T-helper 17 cell (primary cell): ENCODE measurements at places on chromosomes 4 and X.

GRCh38 chr4:40445671-40446070, 110.5 kb downstream of the CHRNA9 start:
- no peak for DNase-seq

DNA sequence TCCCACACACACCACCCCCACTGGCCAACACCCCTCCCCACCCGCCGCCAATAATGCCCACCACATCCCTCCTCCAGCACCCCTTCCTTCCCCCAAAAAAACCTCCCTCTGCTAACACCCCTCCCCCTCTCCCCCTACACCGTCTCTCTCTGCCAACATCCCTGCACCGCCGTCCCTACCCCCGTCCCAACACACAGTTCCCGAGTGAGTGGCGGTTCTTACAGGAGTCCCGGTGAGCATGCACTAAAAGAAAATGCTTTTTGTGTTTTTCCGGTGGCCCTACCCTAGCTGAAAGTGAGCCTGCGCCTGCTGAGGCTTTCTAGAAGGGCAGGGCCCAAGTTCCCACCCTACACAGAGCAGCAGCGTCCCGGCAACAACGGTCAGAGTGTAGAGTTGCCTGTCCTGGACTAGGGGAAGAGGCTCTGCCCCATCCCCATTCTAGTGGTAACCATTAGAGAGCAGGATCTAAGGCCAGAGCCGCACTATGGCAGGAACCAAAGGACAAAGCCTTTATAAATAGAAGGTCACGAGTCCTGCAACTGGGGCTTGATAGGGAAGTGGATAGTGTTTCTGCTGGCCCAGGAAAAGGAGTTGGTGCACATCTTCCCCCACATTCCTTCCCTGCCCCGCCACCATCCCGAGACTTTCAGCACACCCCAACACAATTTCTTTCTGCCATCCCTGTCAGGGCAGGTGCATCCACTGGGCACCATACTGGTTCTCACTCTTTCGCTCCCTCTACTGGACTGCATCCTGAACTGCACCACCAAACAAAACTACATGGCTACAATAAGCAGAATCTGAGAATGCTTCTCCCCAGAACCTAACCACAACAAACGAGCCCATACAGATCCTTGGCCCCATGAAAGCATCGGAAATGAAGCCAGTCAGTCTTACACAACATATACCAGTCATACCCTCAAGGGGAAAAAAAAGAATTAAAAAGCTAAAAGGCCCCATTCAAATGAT, 78.1 kb upstream of the PAGE3 start:
- DNase-seq, result no peak

DNA sequence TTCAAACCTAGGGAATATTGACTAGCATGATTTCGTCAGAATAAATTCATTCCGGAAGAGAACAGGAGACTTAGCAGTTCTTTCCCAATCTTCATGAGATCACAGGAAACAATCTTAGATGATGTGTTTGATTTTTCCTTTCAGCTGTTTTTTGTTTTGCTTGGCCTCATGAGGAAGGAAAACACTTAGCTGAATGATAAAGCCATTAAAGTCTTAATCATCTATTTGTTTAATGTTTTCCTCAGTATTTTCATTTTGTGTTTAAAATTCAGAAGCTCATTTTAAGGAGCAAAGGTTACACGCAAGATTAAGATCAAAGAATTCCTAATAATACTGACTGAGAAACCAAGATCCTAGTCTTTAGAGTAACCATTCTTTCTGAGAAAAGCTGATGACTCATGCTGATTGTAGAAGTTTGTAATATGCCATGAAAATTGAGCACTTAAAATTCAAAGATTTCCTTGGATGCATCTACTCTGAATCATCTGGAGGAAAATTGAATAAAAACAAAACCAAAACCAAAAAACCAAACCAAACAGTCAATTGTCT, 15.4 kb upstream of the TBC1D19 start:
- no peak for DNase-seq

DNA sequence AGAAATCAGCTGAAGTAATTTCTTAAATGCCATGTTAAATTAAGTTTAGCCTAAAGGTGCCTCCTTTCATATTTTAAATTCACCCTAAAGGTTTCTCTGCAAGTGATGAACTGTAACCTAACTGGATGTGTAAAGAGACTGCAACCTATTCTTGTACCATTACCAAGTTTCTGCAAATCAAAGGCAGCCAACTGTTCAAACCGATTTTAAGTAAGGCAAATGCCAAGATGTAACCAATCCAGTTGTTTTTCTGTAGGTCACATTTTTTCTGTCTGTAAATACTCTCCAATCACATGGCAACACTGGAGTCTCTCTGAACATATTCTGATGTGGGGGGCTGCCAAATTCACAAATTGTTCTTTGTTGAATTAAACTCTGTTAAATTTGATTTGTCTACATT, 42.4 kb upstream of the FGF2 start:
- DNase-seq, result no peak

DNA sequence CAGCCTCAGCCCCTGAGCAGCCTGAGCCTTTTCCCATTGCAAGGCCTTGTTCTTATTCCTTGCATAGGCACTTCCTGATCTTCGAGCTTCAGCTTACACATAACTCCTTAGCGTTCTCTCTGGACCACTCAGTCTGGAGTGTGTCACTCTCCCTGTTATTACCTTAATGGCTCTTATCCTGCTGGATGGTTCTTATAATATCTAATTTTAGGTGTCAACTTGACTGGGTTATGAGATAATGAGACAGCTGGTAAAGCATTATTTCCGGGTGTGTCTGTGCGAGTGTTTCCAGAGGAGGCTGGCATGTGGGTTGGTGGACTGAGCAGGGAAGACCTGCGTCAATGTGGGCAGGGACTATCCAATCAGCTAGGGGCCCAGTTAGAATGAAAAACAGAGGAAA, 75.7 kb downstream of the HAUS3 start:
- DNase-seq, result no peak

DNA sequence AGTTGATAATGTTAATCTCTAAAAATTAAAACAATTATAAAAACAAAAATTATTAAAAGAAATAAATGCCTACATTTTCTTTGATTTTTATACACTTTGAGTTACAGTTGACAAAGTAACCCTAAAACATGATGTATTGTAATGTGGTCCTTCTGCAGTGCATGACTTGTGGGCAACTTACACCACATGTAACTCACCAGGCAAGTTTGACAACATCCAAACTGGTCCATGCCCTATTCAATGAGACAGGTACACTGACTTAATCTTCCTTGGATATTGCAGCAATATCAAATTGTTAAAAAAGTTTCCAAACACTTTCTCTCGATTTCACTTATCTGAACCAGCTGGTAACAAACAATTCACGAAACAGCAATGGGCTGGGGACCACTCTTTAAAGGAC, 81.5 kb downstream of the FTHL17 start:
- DNase-seq, result no peak

GRCh38 chr4:921830-922331, 10.2 kb downstream of the GAK start:
- DNase-seq, result no peak

DNA sequence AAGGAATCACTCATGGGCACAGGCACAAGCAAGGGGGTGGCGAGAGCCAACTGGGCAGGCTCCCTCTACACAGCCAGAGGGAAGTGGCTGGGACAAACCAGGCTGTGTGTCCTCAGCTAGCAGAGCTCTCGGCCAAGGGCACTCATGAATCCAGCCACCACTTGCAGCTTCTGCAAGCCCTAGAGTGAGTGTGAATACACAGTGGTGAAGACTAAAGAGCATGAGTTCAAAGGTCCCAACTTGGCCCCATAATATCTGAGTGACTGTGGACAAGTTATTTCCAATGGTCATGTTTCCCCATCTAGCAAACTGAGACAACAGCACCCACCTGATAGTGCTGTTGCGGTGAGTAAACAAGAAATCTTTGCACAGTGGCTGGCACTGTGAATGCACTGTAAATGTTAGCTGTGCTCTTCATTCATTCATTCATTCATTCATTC, 51.7 kb downstream of the ADGRG2 start:
- DNase-seq, result no peak

- DNase-seq, result no peak
Observed at GRCh38 chrX:18721683-18722499, 14.4 kb downstream of the PPEF1 start.

- DNase-seq, result no peak
Observed at GRCh38 chrX:2696698-2697215, 5.7 kb downstream of the CD99 start.

DNA sequence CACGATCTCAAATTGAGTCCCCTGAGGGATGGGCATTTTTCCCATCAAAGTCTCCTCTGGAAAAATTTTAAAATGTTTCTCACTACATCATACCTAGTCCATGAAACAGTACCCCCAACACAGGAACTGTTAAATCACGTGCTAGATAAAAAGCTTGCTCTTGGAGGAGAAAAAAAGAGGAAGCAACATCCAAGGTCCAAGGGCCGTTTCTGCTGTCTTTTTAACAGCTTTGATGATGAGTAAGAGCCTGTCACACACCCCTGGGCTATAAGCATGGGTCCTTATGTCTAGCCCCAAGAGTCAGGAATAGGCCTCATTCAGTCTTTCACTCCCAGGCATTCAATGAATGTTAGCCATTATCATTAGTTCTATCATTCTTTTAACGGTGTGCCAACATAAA, 128.9 kb downstream of the SH3KBP1 start:
- no peak for DNase-seq

- no peak for DNase-seq
Observed at GRCh38 chr4:41622787-41623186, 84.8 kb downstream of the LIMCH1 start.

- DNase-seq, result no peak
Observed at GRCh38 chrX:149837639-149838038, 43.3 kb upstream of the MAGEA8 start.

- no peak for DNase-seq
Observed at GRCh38 chr4:107977966-107978705, 11.6 kb upstream of the HADH start.

- no peak for DNase-seq
Observed at GRCh38 chrX:77160301-77160700, 286.9 kb upstream of the FGF16 start.

GRCh38 chrX:54452920-54453319, 12.7 kb downstream of the TSR2 start:
- no peak for DNase-seq

DNA sequence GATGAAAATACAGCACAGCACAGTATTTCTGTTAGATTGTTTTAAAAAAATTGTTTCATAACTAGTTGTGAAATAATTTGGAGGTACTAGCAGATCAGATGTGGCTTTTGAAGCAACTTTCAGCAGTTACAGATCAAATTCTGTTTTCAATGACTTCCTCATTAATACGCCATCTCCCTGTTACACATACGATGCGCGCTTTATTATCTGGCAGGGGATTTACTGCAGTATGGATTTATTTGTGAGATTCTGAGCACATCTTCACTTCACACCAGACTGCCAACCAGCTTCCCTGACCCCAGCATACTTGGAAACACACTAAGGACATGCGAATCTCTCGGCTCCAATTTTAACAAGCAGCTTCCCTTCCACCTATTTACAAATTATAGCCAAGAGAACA, 235.5 kb upstream of the DIAPH2 start:
- no peak for DNase-seq

DNA sequence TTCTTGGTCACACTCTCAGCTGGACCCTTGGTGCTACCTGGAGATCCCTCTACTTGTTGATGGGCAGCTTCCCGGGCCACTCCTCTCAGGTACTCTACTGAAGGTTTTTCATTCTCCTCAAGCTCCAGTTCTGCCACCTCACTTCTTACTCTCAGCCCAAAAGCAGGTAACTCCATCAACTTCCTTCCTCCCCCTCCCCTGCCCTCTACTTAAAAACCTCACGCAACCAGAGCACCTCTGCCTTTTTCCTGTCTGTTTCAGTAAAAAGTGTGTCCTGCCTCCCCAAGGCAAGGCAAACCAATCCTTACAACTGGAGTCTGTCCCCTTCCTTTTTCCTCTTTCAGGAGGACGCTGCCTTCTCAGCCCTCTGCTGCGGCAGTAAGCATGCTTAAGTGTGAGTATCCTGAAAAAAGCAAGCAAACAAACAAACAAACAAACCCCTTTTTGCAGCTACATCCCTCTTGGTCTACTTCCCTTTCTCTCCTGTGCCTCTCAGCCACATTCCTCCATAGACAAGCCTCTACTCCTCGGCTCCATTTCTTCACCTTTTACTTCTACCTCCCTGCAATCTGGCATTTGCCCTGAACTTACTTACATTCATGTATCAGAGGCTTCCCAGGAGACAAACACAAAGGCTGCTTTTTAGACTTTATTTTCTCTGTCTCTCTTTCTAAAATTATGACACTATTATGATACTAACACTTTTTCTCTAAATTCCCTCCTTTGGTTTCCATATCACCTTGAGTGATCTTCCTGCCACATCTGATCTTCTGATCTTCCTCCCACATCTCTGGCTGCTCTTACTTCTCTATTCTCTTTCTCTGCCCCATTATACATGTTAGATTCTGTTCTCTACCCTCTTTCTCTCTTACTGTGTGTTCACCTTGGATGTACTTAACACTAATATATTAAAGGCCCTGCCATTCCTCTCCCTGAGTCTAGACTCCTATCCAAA, 5.4 kb downstream of the ALPK1 start:
- no peak for DNase-seq

DNA sequence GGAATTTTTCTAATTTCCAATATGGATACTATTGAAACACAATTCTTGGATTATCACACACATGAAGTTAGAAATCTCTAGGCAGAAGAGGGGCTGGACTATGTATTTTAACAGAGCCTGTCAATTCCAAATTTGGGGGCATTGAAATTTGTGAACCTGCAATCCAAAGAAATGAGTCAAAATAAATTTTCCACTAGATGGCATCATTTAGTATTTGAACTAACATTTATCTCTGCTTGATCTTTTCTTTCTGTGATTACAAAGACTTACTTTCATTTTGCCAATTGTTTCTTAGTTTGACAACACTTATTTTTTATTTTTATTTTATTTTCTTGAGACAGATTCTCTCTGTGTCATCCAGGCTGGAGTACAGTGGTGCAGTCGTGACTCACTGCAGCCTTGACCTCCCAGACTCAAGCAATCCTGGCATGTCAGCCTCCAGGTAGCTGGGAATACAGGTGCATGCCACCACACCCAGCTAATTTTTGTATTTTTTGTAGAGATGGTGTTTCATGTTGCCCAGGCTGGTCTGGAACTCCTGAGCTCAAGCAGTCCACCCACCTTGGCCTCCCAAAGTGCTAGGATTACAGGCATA, 2.7 kb upstream of the PYURF start:
- DNase-seq, result no peak

GRCh38 chr4:141352909-141353525, 132.3 kb downstream of the ZNF330 start:
- no peak for DNase-seq

DNA sequence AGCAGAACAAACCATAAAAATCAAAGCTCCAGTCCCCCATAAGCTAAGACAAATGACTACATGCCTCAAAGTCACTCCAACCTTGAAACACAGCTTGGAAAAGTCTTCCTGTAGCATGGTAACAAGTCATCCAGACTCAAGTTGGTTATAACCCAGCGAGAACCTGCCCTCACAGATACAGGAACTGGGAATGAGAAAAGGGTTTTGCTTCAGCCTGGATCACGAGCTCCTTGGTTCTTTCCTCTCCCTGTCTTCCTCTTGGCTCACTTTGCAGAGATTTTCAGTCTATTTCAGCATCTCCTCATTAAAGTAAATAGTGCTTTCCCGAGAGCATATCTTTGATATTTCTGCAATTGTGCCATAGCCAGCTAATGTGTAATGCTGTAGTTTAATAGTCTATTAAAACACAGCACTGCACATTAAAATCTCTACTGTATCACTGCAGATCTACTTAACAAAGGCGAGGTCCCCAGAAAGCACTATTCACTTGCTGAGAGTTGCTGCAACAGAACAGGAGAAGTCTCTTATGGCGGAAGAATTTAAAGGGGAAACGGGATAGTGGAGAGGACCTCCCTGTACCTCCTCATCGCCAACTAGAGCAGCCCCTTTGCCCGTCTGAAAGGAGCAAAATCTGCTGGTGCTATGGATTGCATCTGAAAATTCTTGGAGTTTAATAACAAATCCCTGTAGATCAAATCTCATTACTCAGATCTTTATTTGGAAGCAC, 249.3 kb upstream of the GATB start:
- no peak for DNase-seq
